ENCODE measurements at places on chromosomes 11 and 22.

GRCh38 chr22:20418211-20418788 is 19.3 kb downstream of the SCARF2 start:
- DNase-seq: peak; percentile 80

- peak; percentile 57 for DNase-seq
These were observed 4.3 kb downstream of the SIAE start for GRCh38 chr11:124669193-124669592.

DNA sequence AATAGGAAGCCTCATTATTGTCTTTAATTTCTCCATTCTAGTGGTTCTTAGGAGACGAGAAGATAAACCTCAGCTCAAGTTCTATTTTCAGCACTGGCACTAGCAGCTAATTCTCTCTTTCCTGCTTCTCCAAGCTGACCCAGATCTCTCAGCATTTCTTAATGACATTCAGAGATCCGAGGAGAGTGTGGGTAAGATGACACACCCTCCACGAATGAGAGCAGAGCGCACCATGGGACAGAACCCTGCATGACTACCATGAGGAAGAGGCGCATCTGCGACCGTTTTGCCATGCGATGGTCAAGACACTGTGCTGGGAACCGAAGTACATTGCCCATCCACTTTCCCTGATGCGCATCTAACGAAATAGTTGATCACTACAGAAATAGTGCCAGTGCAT is 241.8 kb downstream of the LARGE1 start:
- DNase-seq: no peak

DNA sequence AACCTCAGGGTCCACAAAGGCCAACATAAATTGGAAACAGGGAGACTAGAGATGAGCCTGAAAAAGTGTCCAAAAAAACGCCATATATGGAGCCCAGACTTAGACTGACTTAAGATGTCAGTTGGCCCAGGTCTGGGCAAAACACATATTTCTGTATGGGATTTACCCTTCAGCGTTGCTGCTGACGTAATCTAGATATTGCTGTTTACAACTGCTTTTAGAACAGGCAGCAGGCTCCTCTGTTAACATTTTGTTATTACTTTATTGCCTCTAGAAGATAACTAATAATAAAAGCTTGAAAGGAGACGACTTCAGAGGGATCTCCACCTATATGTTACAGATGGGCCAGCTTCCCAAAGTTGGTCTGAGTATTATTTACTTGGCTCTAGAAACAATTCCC is 8.7 kb downstream of the ME3 start:
- no peak for DNase-seq
